ENCODE measurements at places on chromosomes 6 and 20.

DNA sequence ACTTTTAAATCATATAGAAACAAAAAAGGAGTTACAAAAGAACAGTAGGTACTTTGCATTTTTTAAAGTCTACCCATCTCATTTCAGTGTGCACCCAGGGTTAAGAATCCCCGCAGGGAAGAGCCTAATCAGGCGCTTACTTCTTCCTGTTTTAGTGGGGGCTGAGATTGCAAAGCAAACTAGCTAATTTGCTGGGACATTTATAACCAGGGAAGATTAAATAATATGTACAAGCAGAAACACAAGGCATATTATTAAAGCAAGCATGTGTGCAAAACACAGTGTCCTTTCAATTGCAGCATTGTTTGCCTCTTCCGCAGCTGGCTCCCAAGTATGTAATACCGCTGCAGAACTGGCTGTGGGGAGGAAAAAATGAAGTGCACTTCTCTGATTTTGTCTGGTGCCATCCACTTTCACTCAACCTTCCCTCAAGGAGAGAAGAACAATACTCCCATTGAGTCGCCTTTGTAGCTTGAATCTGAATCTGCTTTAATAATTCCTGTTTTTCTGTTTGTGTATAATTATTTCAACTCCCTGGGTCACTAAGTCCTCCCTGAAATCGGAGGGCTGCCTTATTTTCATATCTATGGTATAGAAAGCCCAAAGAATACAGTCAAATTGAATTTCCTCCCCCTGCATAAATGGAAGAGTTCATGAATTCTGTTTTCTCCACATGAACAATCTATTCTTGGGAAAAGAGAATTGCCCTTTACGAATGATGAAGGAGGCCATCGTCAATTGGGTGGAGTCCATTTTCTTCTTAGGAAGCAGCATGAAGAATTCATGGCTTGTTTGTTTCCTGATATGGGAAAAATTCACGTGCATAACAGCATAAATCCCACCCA, 23.3 kb upstream of the BCAS1 start:
- no peak for DNase-seq

DNA sequence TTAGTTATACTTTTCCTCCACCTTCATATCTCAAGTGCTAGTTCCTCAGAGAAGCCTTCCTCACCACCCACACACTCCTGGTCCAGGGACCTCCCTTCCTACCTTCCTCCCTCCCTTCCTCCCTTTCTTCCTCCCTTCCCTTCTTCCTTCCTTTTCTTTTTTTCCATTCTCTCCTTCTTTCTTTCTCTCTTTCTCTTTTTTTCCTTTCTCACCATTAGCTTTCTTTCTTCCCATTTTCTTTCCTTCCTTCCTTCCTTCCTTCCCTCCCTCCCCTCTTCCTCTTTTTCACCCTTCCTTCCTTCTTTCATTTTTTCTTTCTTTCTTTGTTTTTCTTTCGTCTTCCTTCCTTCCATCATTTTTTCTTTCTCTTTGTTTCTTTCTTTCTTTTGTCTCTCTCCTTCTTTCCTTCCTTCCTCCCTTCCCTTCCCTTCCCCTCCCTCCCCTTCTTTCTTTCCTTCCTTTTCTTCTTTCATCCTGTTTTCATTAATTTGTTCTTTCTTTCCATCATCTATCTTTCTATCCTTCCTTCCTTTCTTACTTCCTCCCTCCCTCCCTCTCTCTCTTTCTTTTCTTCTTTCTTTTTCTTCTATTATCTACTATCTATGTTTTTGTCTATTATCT, 416.0 kb downstream of the PLCB1 start:
- no peak for DNase-seq

DNA sequence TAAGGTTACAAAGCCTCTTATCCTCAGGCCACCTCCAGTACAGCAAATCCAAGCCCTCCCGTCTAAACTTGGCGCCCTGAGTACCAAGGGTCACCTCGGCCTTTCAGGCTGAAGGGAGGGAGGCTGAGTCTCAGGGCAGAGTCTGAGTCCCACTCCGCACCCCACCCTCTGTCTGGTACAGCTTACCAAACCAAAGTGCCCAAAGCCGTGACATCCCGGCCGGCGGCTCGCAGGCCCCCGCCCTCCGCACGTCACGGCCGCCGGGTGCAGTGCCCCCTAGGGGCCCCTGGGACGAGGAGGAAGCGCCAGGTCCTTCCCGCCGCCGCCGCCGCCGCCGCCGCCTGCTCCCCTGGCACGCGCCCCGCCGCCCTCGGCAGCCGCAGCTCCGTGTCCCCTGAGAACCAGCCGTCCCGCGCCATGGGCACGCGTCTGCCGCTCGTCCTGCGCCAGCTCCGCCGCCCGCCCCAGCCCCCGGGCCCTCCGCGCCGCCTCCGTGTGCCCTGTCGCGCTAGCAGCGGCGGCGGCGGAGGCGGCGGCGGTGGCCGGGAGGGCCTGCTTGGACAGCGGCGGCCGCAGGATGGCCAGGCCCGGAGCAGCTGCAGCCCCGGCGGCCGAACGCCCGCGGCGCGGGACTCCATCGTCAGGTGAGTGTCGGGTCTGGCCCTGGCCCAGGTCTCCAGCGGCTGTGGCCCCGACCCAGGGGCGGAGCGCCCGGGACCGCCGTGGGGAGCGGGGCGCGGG, at the start of gene MTHFD1L:
Gene MTHFD1L, plus strand, starts transcription at position 297 of the 741 bp plus-strand sequence. Its CDS starts 121 bp downstream, at position 418.
- peak; percentile 46 for DNase-seq

GRCh38 chr20:10463622-10464021, 28.5 kb downstream of the SLX4IP start:
- DNase-seq: no peak

DNA sequence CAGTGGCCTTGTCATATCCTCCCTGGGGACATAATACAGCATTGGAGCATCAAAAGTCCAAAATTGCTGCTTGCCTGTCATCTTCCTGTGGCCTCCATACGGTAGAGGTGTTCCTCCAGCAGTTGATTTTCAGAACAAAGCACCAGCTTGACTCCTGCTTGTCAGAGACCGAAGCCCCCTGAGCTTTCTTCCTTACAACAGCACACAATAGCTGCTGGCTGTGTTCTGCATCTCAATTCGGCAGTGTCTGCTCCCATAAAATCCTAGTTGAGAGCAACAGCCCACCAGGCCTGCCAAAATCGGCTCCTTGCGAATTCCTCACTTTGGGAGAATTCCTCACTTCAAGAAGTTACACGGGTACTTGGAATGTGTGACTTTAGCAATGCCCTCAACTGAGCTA, 372.9 kb downstream of the SAMD5 start:
- no peak for DNase-seq

DNA sequence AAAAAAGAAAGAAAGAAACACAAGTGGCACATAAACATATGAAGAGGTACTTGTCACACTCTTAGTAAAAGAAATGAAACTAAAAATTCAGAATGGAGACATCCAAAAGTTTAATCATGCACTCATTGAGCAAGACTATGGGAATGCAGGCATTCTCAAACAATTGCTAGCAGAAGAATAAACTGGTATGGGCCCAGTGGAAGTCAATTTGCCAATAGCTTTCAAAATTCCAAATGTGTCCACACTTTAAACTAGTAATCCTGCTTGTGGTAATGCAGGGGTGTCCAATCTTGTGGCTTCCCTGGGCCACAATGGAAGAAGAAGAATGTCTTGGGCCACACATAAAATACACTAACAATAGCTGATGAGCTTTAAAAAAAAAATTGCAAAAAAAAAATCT, 97.4 kb downstream of the EPB41L2 start:
- DNase-seq: no peak

DNA sequence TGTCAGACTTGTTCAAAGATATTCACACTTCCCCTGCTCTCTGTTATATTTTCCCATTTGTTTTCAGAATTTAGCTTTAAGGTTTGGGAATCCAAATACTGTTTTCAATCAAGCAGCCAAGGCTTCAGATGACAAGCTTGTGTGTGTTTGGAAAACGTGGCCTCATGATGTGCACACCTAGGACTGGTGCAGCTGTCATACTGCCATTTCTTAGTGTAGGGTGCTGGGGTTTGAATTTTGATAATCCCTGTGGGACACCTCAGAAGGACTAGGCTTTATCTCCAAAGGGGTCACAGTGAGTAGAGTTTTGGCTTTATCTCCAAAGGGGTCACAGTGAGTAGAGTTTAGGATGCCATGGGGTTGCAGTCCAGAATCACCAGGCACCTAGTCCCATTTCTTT, 65.3 kb upstream of the JAG1 start:
- no peak for DNase-seq

DNA sequence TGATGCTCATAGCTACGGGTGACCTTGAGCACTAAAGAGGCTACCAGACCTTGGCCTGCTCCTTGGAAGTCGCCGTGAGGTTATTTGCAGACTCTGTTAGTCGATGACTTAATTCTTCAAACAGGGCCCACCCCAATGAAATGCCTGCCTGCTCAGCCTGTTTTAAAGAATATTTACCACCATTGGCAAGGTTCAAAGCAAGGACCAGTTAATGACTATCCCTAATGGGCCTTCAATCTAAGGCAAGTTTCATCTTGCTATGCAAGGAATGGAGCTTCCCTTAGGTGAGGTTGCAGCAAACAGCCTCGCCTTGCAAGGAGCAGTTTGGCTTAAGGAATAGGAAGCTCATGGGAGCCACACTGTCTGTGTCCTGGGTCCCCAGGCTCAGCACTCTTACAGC, 22.9 kb upstream of the SPO11 start:
- no peak for DNase-seq

DNA sequence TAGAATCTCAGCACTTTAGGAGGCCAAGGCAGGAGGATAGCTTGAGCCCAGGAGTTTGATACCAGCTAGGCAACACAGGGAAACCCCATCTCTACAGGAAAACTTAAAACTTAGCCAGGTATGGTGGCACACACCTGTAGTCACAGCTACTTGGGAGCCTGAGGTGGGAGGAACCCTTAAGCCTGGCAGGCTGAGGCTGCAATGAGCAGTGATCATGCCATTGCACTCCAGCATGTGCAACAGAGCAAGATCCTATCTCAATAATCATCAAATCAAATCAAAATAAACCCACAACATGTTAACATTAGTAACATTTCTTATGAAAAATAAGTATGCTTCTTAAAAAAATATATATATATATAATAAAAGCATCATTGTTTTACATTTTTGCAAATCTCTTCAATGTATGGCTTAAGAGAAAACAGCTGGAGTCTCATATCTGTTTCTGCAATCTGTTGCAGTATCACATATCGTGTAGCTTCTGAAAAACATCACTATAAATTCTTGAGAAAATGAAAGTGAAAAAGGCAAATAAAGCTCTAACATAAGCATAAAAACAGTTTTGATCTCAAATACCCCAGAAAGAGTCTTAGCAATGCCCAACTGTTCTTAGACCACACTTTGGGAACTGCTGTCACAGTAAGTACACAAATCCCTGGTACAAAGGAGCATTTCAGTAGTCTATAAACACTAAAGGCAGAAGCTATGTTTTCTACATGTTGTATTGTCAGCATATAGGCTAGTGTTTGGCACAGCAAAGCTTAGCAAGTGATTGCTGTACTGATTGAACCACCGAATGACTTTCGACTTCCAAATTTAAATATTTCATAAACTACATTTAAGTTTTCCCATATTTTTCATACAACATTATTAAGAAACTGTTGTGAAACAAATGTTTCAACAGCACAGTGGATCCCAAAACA, 8.0 kb downstream of the MMUT start:
- DNase-seq: no peak

DNA sequence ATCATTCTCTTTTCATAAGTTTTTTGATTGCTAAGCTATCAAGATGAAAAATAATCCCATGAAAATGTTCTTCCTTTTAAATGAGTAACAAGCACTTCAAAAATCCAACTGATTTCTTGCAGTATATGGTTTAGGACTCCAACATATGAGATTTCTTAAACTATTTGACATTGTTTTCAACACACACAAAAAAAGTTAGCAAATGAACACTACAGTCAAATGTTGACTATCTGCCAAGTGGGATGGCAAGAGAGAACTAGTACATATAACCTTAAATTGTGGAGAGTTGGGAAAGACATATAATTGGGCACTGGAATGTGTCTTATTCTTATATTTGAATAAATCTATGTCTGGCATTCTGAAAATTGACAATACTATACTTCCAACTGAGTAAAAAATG, 15.6 kb downstream of the COL21A1 start:
- no peak for DNase-seq
